Endodermal cell (in vitro differentiated cells): ENCODE measurements at places on chromosomes 7 and 10. TPM values are rescaled to one million over a fixed set of nuclear protein-coding genes. Genes with fewer than 3 reads are reported as not detected.

DNA sequence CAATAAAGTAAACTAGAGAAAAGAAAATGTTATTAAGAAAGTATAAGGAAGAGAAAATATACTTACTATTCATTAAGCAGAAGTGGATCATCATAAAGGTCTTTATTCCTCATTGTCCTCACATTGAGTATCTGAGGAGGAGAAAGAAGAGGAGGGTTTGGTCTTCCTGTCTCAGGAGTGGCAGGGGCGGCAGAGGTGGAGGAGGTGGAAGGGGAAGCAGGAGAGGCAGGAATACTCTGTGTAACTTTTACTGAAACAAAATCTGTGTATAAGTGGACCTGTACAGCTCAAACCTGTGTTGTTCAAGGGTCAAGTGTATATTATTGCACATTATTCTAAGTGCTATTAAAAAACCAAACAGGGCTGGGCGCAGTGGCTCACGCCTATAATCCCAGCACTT, 34.2 kb upstream of the EPC1 start:
- no peak overlapping the region for H3K27ac ChIP-seq
- no peaks in the 10 kb centered on the region for H3K27me3 ChIP-seq
- no peak overlapping the region for H3K4me3 ChIP-seq
- DNase-seq, result no peak
- no peaks in the 10 kb centered on the region for H3K4me1 ChIP-seq

DNA sequence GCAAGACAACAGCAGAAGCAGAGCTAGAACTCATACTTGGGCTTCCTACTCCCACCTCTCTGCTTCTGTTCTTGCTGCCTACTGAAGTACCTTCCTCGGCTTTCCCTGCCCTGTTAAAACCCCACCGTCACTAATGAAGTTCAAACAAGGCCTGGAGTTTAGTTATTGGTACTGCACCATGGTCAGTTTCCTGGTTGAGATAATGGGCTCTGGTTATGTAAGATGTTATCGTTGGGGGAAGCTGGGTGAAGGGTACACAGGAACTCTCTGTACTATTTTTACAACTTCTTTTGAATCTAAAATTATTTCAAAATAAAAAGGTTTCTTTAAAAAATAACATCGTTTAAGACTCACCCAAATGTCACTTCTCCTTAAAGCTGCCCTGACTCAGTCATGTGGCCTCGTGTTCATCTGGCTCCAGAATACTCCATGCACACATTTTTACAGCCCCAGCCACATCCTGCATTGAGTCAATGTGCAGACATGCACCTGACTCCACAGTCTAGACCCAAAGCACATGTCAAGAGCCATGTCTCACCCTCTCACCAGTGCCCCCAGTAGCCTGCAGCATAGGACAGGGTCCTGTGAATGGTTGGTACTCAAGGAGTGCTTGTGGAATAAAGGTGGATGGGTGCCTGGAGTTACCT, 36.9 kb upstream of the AQP1 start:
- H3K27me3 ChIP-seq, result no peaks in the 10 kb centered on the region
- no peak for DNase-seq
- H3K27ac ChIP-seq, result no peak overlapping the region

GRCh38 chr7:69942573-69942972, 344.3 kb downstream of the AUTS2 start:
- no peak for DNase-seq
- no peak overlapping the region for H3K27ac ChIP-seq
- no peaks in the 10 kb centered on the region for H3K36me3 ChIP-seq
- H3K4me1 ChIP-seq, result peaks cover 8% of the 10 kb centered on the region
- no peak overlapping the region for H3K4me3 ChIP-seq
- no peaks in the 10 kb centered on the region for H3K27me3 ChIP-seq

KNDC1 gene
- 5.7 to 6.5 TPM (median 6.2 TPM) in 3 replicates for total RNA-seq

DNA sequence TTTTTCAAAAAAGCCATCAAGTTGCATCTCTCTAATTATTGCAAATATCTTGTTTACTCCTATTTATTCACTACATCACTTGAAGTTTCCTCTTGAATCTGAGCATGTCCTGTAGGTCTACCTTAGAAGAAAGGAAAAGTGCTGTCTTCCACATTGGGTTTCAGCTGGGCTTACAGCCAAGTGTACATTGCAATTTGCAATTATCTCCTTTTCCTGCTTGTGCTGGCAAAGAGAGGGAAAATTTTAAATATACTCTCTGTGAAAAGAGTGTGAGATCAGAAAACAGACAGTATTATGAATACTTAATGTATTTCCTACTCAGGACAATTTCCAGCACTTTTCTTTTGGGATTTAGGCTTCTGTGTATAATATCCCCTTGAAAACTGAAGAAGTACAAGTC, 839.7 kb downstream of the CNTNAP2 start:
- no peaks in the 10 kb centered on the region for H3K27me3 ChIP-seq
- no peaks in the 10 kb centered on the region for H3K4me1 ChIP-seq
- H3K27ac ChIP-seq, result no peak overlapping the region
- no peaks in the 10 kb centered on the region for H3K36me3 ChIP-seq

DNA sequence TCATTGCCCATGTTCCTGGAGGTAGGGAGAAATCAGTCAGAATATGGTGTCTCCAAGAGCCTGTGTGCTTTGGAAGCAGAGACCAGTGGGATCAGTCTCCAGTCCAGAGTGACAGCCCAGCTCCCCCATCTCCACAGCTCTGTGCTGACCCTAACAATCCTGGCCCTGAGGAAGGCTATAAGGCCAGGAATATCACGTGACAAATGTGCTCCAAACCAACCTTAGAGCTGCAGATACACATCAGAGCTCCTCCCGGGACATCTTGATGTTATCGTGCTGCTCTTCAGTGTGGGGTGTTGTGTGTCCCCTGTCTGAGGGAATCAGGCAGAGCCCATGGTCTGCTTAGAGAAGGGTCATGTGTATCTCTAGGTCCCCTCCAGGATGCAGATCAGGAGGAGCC, 15.2 kb downstream of the DMBT1 start:
- H3K4me1 ChIP-seq, result no peaks in the 10 kb centered on the region
- no peak overlapping the region for H3K27ac ChIP-seq
- H3K4me3 ChIP-seq, result no peak overlapping the region

DNA sequence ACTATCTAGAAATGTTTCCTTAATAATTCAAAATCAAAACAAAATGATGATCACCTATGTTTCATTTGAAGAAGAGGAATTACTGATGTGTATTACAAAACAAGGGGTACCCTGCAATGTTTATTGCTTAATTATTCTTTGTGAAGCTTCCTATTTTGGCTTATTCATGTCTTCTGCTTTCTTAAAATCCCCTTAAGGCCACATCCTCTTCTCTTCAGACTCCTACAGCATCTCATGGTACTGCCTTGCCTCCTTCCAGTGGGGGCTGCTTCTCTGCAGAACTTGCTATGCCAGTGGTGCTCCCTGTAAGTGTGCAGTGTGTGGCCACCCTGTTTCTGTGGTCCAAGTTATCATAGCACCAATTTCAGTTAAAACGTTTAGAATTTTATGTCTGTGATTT, 35.0 kb downstream of the CCDC146 start:
- H3K4me1 ChIP-seq, result no peaks in the 10 kb centered on the region
- H3K4me3 ChIP-seq, result no peak overlapping the region
- H3K27ac ChIP-seq, result no peak overlapping the region
- no peaks in the 10 kb centered on the region for H3K27me3 ChIP-seq
- no peak for DNase-seq

AKR1C1 gene
- total RNA-seq, result 0.62 and 0.90 TPM in 2 replicates

DNA sequence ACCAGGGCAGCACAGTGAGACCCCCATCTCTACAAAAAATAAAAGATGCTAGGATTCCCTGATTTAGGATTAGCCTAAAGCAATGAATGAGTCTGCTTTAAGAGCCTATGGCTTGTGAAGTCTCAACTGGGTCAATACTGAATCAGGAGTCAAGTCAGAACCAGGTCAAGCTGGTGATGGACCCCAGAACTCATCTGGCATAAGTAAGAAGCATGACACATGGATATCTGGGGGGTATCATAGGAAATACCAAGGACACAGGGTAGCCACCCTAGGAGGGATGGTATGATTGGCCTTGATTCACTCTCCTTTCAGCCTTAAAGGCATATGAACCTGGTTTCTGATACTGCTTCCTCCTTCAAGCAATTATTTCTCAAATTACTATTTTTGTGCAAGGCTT, 78.4 kb upstream of the FAM133B start:
- no peak overlapping the region for H3K4me3 ChIP-seq
- no peak overlapping the region for H3K27ac ChIP-seq
- H3K27me3 ChIP-seq, result no peaks in the 10 kb centered on the region

ATOH7 gene
- 0.35 and 0.36 TPM in 2 replicates for total RNA-seq

CALY gene
- 0.63 to 1.2 TPM (median 0.75 TPM) in 3 replicates for total RNA-seq

GRCh38 chr7:152615031-152615741, 60.8 kb downstream of the XRCC2 start:
- H3K4me1 ChIP-seq, result no peaks in the 10 kb centered on the region
- no peak for DNase-seq
- no peaks in the 10 kb centered on the region for H3K27me3 ChIP-seq
- H3K27ac ChIP-seq, result no peak overlapping the region
- no peak overlapping the region for H3K4me3 ChIP-seq

GRCh38 chr7:41163991-41164390, 538.9 kb downstream of the INHBA start:
- no peak overlapping the region for H3K4me3 ChIP-seq
- peak; percentile 49 for DNase-seq
- no peaks in the 10 kb centered on the region for H3K27me3 ChIP-seq
- H3K4me1 ChIP-seq, result no peaks in the 10 kb centered on the region
- no peaks in the 10 kb centered on the region for H3K36me3 ChIP-seq

GRCh38 chr7:47748041-47748440, 166.1 kb upstream of the TNS3 start:
- no peaks in the 10 kb centered on the region for H3K36me3 ChIP-seq
- no peak for DNase-seq

ZNF804B gene
- 0.13 and 0.23 TPM in 2 replicates for total RNA-seq

DNA sequence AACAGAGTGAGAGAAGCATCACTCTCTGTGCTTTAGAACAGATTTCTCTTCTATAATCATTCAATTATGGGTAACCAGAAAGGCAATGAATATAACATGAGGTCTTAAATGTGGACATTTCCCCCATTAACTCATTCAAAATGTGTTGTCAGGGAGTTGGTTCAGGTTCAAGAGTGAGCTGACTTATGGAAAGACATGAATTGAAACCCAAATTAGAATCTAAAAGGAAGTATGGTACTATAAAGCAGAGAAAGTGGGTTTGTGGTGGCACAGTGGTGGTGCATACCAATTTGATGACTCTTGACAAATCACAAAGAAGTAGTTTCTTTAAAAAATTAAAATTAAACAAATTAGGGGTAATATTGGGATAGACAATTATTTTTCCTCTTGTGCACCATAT, 114.6 kb upstream of the MEOX2 start:
- no peak overlapping the region for H3K4me3 ChIP-seq
- H3K36me3 ChIP-seq, result no peaks in the 10 kb centered on the region
- no peak overlapping the region for H3K27ac ChIP-seq
- H3K27me3 ChIP-seq, result no peaks in the 10 kb centered on the region

BICC1 gene
- 0.34 and 0.40 TPM in 2 replicates for total RNA-seq

DNA sequence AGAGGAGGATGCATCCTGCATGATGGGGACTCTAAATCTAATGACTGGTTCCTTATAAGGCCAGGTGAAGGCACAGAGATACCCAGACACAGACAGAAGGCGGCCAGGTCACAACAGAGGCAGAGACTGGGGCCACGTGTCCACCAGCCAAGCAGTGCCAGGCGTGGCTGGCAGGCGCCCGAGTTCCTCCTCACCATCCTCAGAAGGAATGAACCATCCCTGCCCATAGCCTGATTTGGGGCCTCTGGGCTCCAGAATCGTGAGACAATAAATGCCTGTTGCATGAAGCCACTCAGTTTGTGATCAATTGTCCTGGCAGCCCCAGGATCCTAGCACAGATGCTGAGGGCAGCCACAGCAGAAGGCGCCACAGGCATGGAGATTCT, 69.0 kb upstream of the TNRC18 start:
- H3K4me3 ChIP-seq, result no peak overlapping the region
- no peak for DNase-seq
- peaks cover 3% of the 10 kb centered on the region for H3K36me3 ChIP-seq
- H3K27me3 ChIP-seq, result no peaks in the 10 kb centered on the region
- peaks cover 5% of the 10 kb centered on the region for H3K4me1 ChIP-seq

DNA sequence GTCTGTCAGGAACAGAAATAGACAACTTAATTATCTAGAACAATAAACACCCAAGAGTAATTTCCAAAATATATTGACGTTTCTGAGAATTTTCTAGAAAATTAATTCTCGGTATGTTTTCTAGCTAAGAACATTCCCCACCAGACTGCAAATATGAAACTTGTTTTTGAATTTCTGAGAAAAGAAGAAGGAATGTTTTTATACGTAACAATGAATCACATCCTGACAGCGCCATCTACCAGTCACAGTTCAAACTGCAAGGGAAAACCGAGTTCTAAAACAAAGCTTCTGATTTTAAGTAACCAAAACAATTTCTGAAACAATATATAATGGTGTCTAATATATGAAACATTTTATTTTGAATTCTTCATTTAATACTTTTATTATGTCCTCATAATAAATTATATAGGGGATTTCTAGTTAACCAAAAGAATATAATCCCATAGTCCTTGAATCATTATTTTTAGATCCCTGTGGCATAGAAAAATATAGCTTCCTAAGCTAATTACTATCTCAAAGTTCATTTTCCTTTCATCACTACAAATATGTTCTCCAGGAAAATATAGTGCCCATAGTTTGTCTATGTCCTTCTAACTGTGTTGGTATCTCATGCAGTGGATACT, 34.5 kb upstream of the MEOX2 start:
- no peaks in the 10 kb centered on the region for H3K27me3 ChIP-seq
- no peak overlapping the region for H3K4me3 ChIP-seq
- no peaks in the 10 kb centered on the region for H3K36me3 ChIP-seq
- H3K27ac ChIP-seq, result no peak overlapping the region
- H3K4me1 ChIP-seq, result no peaks in the 10 kb centered on the region

GRCh38 chr7:41809940-41810576, 107.2 kb upstream of the INHBA start:
- H3K4me3 ChIP-seq, result no peak overlapping the region
- no peaks in the 10 kb centered on the region for H3K36me3 ChIP-seq
- H3K4me1 ChIP-seq, result no peaks in the 10 kb centered on the region
- no peak overlapping the region for H3K27ac ChIP-seq
- H3K27me3 ChIP-seq, result no peaks in the 10 kb centered on the region

CFAP70 gene
- 0.58 to 0.82 TPM (median 0.61 TPM) in 3 replicates for total RNA-seq

GRCh38 chr7:1850976-1851571, 181.0 kb downstream of the ELFN1 start:
- peaks cover 4% of the 10 kb centered on the region for H3K4me1 ChIP-seq
- H3K27me3 ChIP-seq, result no peaks in the 10 kb centered on the region
- peak; percentile 42 for DNase-seq

DNA sequence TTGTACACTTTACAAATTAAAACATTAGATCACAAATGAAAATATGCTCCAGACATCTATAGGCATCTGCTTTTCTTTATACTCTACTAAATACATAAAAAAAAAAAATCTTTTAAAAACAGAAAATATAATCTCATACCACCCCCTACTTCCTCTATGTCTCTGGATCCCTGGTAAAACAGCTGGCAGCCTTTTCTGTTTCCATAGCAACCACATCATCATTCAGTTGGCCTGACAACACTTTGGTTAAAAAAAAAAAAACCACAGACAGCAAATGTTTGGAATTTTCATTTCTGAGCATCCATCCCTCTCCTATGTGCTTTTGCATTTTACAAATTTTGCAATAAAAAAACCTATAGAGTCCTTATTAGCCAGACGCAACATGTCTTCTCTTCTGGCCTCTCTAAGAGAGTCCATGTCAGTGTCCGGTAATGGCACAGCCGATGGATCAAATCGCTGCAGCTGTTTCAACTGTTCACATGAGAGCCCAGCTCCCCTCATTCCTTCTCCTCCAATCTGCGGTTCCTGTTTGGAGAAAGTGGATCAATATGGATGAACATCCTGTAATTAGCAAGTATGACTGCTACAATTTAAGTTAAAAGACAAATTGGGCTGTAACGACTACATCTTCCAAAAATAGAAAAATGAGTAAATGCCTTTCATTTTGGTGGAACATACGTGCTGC, 105.6 kb downstream of the NSUN6 start:
- DNase-seq, result no peak
- no peak overlapping the region for H3K27ac ChIP-seq
- H3K4me3 ChIP-seq, result no peak overlapping the region
